Hindlimb muscle (tissue), 1 donor: ENCODE measurements at places on chromosomes 13 and 19. TPM values are rescaled to one million over a fixed set of nuclear protein-coding genes. Genes with fewer than 3 reads are reported as not detected.

- no peak for DNase-seq
These were observed 51.7 kb downstream of the EDNRB start for GRCh38 chr13:77866971-77867370.

- no peak for DNase-seq
These were observed 4.0 kb upstream of the NKPD1 start for GRCh38 chr19:45164577-45165335.

DNA sequence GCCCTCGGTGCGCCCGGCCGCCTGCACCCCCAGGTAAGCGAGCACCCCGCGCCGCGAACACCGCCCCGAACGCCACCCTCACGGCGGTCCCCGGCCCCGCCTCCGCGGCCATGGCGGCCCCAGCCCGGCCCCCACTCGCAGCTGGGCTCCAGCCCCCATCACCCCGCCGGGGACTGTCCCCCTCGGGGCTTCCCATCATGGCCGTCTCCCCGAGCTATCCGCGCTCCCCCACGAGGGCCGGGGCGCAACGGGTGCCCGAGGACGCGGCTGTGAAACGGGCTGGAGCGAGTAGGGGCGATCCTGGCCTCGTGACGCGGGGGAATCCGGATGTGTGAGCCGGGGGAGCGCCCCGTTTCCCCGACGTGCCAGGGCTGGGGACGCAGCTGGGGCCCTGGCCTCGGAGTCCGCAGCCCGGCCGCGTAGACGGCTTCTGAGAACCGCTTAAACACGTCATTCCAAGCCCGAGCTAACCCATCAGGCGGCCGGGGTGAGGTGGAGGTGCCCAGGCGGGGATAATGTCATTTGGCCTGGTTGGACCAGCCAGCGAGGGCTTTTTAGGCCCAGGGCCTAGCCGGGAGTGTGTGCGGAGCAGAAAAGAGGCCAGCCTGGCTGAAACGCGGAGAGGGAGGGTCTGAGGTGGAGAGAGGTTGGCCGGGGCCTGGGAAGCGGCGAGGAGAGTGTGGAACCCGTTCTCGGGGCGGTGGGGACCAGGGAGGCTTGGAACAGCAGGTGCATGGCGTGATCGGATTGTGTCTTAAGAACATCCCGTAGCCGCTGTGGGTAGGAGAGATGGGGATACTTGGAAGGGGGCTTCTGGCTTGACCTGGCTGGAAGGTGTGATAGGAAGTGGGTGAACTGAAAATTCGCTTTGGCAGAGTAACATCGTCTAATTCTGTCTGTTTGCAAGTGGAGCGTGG lies 550 bp downstream of the CERS4 start:
- peak; percentile 49 for DNase-seq

DNA sequence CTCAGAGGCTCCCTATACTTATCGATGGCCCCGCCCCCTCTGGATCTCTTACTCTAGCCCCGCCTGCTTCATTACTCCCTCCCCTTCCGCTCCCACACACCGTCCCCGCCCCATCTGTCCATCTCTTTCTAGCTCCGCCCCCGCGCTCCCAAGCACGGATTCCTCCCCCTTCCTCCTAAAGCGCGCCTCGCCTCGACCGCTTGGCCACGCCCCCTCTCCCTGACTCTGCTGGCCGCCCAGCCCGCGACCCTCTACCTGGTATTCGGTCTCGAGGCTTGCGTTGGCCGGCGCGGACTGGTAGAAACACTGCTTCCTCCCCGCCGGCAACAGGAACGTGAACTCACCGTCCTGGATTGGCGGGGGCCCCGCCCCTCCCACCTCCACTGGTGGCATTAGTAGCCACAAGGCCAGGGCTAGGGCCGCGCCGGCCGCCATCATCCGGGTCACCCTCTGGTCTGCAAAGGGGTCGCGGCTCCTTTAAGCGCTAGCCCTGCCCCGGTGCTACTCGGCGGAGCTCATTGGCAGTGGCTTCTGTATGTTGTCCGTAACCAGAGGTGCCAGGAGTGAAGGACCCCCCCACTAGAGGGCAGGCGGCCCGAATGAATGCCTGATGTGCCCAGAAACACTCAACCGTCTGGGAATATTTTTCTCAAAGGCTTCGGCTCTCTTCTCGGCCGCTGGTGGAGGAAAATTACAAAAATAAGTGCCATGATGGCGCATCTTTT lies at the start of gene TMED1:
TSS of gene TMED1 (minus strand) at position 459 of the 725 bp plus-strand sequence. CDS start at position 438, 21 bp downstream.
- DNase-seq = peak; percentile 97

DNA sequence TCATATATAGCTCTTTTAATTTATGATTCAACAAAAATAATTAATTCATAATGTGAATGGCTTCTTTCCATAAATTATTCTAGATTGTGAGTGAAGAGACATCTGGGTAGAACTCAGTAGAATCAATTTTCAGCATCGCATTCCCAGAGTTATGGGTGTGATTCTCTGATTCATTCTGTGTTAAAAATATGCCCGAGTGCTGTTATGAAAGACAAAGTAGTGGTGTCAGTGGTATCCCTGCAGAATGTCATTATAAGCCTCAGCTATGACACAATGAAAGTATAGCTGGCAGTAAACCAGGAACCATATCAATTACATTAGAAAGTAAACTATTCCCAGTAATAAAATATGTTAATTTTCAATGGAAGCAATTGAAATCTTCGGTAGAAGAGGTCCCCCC lies 480.5 kb upstream of the SLITRK1 start:
- no peak for DNase-seq

DNA sequence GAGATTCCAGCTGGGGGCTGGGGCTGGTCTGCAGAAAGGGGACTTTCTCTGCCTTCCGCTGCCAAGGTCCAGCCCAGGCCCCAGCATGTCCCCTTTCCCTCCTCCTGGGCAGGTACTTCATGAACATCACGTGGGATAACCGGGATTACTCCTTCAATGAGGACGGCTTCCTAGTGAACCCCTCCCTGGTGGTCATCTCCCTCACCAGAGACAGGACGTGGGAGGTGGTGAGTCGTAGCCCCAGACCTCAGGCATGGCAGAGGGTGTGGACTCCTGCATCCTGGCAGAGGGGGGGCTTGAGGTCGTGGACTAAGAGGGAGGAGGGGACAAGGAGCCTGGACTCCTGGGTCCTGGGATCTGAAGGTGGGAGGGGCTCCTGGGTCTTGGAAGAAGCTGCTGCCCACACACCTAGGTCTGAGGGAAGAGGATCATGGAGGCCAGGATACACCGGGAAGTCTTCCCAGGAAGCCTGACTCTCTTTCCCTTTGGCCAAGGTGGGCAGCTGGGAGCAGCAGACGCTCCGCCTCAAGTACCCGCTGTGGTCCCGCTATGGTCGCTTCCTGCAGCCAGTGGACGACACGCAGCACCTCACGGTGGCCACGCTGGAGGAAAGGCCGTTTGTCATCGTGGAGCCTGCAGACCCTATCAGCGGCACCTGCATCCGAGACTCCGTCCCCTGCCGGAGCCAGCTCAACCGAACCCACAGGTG lies 20.6 kb downstream of the GRIN2D start:
- DNase-seq = no peak

GRCh38 chr19:512547-513365 lies 5.5 kb downstream of the TPGS1 start:
- DNase-seq = no peak

DNA sequence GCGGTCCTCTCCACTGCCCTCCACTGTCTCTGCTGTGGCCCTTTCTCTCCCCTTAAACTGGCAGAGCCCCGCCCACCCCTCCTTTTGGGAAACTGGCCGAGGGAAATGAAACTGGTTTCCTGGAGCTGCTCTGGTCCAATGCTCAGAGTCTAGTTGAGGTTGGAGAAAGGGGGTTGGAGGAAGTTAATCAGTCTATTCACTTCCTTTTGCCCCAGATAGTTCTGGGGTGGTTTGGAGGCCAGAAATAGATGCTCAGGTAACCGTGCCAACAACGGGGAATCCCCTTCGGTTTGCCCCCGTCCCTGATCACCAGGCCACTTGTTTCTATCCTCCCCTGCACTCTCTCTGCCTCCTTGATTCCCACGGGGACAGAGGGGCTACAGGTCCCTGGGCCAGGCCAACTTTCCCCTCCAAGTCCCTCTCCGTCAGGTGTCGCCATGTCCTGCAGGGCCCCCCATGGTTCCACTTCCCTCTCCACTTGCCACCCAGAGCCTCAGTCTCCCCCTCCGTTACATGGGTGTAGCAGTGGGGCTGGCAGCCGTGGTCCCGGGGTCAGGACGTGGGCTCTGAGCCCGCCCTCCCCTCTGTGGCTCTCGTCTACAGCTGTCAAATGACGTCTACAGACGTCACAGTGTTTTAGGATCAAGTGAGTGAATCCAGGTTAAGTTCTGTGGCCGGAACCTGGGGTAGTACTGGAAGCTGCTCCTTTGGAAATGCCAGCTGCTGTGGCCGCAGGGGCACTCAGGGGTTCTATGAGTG lies at the start of gene IL4I1:
TSS of gene IL4I1 (minus strand) at position 25 of the 759 bp plus-strand sequence. CDS start 727 bp downstream, outside the sequence.
- DNase-seq = no peak

DNA sequence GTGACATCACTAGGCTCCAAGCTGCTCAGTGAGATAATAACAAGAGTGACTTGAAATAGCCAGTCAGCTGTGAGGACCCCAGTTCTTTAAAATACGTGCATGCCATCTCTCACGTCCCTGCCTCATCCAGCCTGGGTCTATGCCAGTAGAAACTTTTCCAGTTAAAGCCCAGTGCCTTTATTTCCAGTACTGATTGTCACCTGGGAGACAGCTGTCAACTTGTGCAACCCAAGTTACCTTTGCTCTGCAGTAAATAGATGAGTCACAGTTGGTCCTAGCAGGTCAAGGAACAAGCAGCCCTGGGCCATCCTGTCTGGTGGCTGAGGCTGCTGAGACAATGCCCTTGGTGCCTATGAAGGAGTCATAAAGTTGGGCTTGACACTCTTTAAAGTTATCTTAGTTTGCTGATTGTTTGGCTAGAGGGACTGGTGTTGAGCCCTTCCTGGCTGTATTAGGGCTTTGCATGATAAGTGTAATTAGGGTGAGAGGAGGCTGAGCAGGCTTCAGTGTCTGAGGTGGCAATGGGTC lies 228.7 kb downstream of the LACC1 start:
- DNase-seq = no peak

- DNase-seq = no peak
These were observed 163.3 kb downstream of the NUFIP1 start for GRCh38 chr13:44825953-44826352.

GRCh38 chr19:11821474-11822109 lies 7.5 kb downstream of the ZNF440 start:
- DNase-seq = no peak

GRCh38 chr19:49445997-49446396 lies 4.7 kb upstream of the SLC17A7 start:
- DNase-seq = no peak

DNA sequence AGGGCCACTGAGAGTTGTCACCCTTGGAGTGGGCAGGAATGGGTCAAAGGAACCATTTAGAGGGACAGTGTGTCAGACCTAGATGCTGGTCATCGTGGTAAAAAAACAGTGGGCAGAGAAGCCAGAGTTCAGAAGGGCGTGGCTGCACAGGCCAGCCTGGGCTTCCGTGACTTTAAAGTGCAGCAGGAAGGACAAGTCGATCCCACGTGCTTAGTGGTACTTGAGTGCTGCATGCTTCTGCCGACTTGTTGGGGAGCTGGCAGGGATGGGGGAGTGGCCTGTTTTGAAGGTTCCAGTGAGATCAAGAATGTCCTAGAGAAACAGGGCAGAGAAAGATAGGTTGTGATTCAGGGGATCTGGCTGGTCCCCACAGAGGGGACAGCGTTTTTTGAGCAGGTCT lies 17.0 kb downstream of the LYL1 start:
- no peak for DNase-seq

DNA sequence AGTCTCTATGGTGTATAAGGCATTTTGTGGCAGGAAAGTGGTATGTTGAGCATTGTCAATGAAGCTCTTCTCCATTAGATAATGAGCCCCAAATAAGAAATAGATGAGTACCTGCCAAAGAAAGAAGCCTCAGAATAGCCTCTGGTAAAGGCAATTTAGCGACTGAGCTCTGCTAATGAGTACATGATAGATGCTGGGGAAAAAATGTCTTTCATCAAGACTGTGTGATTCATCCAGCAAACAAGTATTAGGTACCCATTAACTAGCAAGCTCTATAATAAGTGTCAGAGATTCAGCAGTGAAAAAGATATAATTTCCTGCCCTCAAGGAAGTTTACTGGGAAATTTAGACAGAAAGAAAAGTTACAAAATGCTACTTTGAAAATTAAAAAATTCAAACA lies 294.6 kb downstream of the ITGBL1 start:
- DNase-seq = no peak

DNA sequence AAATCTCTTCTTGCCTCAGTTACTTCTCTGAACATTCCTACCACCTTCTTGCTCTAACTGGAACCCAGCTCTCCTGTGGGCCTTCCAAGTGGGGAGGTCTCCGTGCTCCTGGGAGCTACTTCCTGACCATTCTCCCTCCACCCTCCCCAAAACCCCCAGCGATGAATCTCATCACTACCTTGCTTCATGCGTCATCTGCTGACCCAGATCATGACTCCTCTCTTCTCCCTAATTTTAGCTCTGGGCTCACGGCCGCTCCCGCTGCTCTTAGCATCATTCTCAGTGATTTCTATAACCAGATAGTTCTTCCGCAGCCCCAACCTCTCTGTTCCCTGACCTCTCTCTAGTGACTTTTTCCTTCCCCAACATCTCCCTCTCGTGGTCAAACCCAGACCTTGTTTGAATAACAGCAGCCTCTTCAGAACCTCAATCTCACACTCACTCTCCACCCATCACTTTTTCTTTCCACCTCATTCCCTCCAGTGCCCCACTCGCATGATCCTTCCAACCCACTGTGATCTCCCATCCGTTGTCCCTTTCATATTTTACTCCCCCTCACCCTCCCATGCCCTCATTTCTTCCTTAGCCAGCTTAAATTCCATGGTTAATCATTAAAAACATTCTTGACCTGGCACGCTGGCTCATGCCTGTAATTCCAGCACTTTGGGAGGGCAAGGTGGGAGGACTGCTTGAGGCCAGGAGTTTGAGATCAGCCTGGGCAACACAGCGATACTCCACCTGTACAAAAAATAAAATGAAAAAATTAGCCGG lies 21.8 kb downstream of the MRPS12 start:
- DNase-seq = no peak

GRCh38 chr13:27967203-27967735 lies 1.8 kb downstream of the CDX2 start:
- DNase-seq = no peak

UBE2S gene
- 47.2 TPM for polyA plus RNA-seq

HCST gene
- 8.3 TPM for polyA plus RNA-seq

COX7A1 gene
- 221 TPM for polyA plus RNA-seq

CLEC4G gene
- not detected for polyA plus RNA-seq

KLHL1 gene
- not detected for polyA plus RNA-seq

FAM83E gene
- polyA plus RNA-seq = 0.44 TPM

COG3 gene
- polyA plus RNA-seq = 21.3 TPM

ZNF729 gene
- not detected for polyA plus RNA-seq

SLC1A5 gene
- 22.7 TPM for polyA plus RNA-seq

CHAF1A gene
- polyA plus RNA-seq = 10.7 TPM

TTC9B gene
- polyA plus RNA-seq = not detected

CRX gene
- polyA plus RNA-seq = not detected

SHISA2 gene
- 82.8 TPM for polyA plus RNA-seq

KANK3 gene
- polyA plus RNA-seq = 15.8 TPM

NOTCH3 gene
- 204 TPM for polyA plus RNA-seq
